ENCODE measurements at places on chromosomes 5 and 9. TPM values are rescaled to one million over a fixed set of nuclear protein-coding genes. Genes with fewer than 3 reads are reported as not detected.

INSL6 gene
- total RNA-seq = not detected

DNA sequence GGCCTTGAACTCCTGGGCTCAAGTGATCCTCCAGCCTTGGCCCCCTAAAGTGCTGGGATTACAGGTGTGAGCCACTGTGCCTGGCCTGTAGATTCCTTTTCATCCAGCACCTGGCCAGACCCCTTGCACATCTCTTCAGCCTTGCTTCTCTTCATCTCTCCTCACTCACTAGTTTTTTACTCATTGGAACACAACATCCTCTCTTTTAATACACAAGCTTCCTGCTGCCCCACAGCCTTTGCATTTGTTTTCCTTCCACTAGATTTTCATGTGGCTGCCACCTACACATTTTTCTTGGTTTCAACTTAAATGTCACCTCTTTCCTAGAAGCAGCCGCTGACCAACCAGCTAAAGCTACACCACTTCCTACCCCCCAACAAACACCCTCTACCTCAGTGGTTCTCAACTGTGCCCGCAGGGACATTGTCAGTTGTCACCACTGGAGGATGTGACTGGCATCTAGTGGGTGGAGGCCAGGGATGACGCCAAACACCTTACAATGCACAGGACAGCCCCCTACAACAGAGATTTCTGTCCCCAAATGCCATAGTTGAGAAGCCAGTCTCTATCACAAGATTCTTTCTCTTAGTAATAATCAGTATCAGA lies 33.7 kb downstream of the HAVCR1 start:
- H3K27ac ChIP-seq = no peak overlapping the region
- H3K4me1 ChIP-seq = no peaks in the 10 kb centered on the region
- DNase-seq = no peak
- no peaks in the 10 kb centered on the region for H3K36me3 ChIP-seq

- no peak for DNase-seq
- H3K36me3 ChIP-seq = no peaks in the 10 kb centered on the region
- peaks cover 11% of the 10 kb centered on the region for H3K4me1 ChIP-seq
- H3K27me3 ChIP-seq = no peaks in the 10 kb centered on the region
Measured at GRCh38 chr5:139985733-139986132, 57.4 kb downstream of the NRG2 start.

GRCh38 chr5:98341038-98342032 lies 432.1 kb upstream of the RGMB start:
- DNase-seq = no peak
- H3K27ac ChIP-seq = no peak overlapping the region
- H3K36me3 ChIP-seq = no peaks in the 10 kb centered on the region
- H3K27me3 ChIP-seq = no peaks in the 10 kb centered on the region
- H3K4me3 ChIP-seq = no peak overlapping the region

DNA sequence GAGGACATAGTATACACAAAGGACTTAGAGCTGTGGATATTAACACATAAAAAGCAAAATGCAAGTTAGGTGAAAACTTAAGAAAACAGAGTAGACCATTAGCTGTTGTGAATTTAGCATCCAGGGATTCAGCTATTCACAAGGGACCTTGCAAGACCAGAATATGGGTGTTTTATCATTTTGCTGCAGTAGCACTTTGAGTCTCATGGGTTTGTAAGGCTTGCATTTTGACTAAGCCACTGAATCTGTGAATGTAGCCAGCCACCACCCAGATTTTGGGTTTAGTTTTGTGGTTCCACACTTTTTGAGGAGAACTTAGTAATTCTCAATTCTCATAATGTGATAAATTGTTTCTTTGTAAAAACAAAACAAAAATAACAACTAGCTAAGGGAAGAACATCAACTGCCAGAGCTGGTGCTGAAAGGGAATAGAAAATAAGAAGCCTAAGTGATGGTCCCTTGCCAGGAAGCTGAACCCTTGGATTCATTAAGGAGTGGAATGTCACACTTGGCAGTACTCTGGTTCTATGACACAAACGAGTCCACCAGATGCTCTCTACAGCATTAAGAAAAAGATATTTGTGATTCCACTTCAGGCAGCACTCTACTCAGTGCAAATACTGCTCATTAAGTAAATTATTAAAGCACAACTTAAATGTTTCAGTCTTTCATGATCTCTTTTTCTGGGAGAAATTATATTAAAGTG lies 557.4 kb upstream of the ZNF462 start:
- peak; percentile 27 for DNase-seq
- no peaks in the 10 kb centered on the region for H3K36me3 ChIP-seq
- no peak overlapping the region for H3K4me3 ChIP-seq
- H3K4me1 ChIP-seq = no peaks in the 10 kb centered on the region

DNA sequence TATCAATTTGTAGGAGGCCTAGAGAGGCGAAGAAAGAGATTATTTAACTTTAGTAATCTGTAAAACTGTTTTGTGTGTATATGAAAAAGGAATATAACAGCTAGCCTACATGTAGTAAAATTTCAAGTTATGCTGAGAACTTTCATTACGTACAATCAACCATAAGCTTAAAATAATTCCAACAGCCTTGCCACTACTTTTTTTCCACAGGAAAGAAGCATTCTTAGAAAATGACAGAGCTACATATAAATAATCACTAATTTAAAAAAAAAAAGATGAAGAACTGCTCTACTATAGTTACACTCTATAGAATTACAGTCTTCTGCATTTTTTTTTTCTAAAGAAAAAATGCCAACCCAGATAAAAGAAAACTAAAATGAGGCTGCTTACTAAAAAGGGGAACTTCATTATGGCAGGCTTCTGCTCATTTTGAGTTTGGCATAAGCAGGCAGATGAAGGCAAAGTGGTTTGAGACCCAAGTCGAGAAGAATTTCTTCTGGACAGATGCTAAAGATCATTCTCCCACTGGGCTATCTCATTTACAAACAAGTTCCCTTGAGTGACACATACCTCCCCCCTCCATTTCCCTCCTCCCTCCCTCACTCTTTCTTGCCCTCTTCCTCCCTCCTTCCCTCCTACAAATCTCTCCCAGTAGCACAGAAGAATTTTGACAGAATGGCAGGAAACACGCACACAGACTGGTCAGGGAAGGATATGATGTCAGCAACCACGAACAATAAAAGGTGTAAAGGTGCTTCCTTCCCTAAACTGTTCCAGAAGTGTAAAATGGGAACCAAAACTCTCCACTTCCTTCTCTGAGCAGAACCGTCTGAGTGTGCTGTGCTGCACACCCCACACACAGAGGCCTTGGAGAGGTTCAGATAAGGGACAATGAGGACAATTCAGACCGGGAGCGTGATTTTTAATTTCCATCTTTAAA lies 56.1 kb downstream of the MEF2C start:
- no peaks in the 10 kb centered on the region for H3K36me3 ChIP-seq
- no peak overlapping the region for H3K4me3 ChIP-seq
- peak overlapping the region; percentile 79 for H3K27ac ChIP-seq
- no peaks in the 10 kb centered on the region for H3K27me3 ChIP-seq
- peaks cover 12% of the 10 kb centered on the region for H3K4me1 ChIP-seq
- DNase-seq = peak; percentile 82

DNA sequence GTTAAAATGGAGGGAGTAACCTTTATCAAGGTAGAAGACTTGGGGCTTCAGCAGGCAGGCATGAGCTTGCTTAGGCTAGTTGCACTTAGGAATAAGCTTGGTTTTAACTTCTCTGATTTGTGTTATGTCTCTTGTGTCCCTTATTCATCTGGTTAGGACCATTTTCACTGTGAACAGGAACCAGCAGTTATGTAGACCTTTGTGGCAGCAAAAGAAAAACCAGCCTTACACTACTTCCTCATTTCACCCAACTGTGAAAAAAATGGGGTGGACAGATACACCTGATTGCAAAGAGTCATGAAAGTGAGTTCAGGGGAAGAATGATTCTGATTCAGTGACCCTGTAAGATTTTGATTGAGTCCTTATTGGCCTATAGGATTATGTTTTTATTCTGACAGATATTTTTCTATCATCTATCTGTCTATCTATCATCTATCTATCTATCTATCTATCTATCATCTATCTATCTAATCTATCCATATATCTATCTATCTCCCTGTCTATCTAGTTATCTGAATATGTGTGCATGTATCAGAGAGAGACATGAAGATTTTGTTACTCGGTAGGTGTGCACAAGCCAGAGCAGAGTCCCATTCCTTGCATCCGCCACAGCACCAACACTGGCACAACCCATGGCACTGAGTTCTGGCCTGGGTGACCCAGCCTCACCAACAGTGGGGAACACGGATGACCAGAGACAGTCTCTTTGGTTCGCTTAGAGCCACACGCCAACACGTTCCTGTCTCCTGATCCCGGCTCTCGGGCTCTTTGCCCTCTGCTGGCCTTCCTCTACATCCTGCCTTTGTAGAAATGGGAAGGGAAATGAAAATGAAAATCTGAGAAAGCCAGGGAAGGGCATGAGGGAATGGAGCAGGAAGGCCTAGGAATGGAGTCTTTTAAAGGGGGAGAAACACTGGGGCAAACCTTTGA lies 1.3 kb upstream of the ZNF366 start:
- no peak overlapping the region for H3K4me3 ChIP-seq
- no peak for DNase-seq
- H3K36me3 ChIP-seq = no peaks in the 10 kb centered on the region
- H3K4me1 ChIP-seq = no peaks in the 10 kb centered on the region

DNA sequence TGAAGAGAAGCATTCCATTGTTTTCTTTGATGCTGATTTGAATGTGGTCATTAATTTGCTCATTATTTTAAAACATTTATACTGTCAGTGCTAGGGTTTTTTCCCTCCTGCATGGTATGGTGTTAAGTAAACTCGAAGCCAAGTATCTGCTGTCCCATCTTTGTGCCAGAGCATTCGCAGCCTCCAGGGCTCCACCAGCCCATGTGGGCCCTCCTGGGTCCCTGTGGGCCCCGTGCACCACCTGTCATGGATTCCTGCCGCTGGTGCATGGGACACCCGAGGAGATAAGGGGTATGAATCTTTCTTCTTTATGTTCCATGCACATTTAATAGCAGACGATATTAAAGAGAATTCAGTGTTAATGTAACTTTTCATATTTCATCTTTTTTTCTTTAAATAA lies 95.1 kb downstream of the TRIO start:
- H3K36me3 ChIP-seq = no peaks in the 10 kb centered on the region
- H3K27ac ChIP-seq = no peak overlapping the region

CXXC5 gene
- 39.8 TPM for total RNA-seq

DNA sequence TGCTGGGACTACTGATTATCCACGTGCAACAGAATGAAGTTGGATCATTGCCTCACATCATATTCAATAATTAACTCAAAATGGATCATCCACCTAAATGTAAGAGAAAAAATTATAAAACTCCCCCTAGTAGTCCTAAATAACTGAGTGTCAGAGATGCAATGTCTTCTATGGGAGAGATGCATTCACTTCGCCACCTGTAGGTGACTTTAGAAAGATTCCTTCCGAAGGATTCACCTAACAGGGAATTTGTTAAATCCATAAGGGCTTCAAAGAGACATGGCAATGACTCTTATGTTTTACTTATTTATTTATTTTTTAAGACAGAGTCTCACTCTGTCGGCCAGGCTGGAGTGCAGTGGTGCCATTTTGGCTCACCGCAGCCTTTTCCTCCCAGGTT lies 526.0 kb downstream of the MTRR start:
- no peak for DNase-seq
- H3K27ac ChIP-seq = no peak overlapping the region
- H3K4me1 ChIP-seq = peaks cover 11% of the 10 kb centered on the region
- H3K27me3 ChIP-seq = no peaks in the 10 kb centered on the region

DNA sequence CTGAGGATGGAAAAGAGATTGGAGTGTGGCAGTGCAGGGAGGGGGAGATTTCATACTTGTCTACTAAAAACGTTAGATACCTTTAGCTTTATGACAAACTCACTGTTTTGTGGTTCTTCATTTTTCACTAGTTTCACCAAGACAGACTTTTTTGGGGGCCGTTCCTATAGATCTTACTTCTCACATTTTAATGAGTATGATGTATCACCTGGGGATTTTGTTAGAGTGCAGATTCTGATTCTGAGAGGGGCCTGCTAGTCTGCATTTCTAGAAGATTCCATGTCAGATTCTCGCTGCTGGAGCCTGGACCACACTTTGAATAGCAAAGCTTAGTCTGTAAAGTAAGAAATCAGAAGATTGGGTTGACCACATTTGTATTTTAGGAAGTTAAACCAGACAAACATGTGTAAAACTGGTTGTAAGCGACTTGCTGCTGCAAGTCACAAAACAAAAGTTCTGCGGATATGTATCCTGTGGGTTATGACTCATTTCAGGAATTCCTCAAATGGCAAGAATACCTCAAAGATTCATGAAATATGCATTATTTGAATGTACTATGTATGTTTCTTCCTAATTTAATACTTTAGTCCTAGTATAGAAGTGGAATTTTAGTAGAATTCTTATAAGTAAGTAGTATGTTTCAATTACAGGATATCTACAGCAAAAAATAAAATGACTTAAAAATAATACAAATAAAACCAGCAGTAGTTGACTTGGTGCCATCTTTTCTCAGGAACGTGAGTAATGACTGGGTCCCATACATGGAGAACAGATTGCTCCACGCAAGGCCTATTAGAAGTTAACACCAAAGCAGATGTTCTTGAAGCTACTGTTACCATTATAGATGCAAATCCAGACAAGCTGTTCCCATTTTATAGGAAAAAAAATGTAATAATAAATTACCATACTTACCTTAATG lies 27.8 kb downstream of the NFIL3 start:
- DNase-seq = no peak
- no peak overlapping the region for H3K27ac ChIP-seq
- no peaks in the 10 kb centered on the region for H3K27me3 ChIP-seq
- H3K36me3 ChIP-seq = no peaks in the 10 kb centered on the region
